ENCODE measurements at places on chromosomes 5 and 9.

DNA sequence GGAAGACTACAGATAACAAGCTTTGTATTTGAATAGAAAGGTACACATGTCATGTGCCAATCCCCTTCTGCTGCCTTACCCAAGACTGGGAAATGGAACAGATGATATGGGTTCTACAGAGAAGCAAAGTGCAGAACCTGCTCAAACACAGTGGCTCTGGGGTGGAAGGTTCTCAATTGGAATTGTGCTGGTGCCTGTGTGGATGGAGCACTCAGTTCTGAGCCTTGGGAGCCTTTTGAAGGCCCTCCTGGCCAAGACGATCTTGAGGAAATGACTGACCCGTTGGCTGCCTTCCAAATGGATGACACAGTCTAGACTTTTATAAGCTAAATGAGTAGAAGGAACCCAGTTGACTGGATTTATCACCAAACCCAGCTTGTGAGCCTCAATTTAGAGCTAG is 4.2 kb upstream of the PRSS3 start:
- DNase-seq: no peak

DNA sequence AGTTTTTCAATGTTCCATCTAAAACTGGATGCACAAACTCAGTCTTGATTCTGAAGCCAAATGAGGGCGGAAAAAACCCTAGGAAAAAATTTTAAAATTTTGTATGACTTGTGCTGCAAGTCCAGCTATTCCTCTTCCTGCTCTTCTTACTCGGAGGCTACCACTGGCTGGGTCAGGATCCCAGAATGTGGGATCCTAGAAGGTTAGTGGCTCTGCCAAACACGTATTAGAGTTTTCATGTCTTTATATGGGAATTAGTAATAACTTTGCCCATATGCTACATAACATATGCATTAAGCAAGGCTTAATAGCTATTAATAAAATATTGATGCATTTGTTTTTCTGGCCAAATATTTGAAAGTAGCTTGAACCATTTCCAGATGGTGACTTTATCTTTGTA is 458.3 kb downstream of the AGTPBP1 start:
- DNase-seq: no peak

DNA sequence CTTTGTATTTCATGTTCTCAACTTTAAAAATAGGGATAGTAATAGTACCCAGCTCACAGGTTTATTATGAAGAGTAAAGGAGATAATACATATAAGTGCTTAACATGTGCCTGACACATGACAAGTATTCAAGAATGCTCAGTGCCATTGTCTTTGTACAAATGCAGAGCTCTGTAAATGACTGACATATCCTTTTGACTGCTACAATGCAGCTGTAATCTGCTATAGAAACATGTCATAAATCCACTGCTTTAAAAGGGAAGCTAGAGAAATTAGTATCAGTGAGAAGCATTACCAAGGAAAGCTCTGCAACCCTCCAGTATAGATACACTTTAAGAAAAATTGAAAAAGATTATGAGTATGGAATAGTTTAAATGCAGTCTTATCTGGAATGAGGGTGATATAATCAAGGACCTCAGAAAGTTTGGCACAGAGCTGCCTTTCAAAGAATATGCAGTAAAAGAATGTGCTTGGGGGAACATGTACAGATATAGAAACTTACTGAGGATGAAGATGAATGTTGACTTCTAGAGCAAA is 17.9 kb downstream of the ERAP1 start:
- DNase-seq: no peak

- no peak for DNase-seq
Observed at GRCh38 chr5:140146523-140146842, 20.7 kb downstream of the IGIP start.

- DNase-seq: no peak
Observed at GRCh38 chr9:7042124-7042523, 284.4 kb downstream of the KDM4C start.

DNA sequence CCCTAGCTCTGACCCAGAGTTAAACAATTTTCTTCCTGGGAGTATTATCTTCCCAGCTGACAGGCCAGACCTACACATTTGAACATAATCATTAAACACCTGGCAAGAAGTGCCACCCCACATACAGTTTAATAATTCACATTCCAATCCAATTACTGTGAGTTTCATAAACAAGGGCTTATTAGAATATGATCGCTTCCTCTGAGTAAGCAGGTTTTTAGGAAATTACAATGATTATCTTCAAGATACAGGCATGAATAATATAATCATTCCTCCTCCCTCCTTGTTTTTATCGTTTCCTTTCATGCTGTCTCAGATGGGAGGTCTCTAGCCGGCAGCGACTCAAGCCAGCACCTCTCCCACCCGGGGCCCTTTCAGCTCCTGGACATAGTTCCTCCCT is 15.8 kb upstream of the KIF4B start:
- DNase-seq: no peak

DNA sequence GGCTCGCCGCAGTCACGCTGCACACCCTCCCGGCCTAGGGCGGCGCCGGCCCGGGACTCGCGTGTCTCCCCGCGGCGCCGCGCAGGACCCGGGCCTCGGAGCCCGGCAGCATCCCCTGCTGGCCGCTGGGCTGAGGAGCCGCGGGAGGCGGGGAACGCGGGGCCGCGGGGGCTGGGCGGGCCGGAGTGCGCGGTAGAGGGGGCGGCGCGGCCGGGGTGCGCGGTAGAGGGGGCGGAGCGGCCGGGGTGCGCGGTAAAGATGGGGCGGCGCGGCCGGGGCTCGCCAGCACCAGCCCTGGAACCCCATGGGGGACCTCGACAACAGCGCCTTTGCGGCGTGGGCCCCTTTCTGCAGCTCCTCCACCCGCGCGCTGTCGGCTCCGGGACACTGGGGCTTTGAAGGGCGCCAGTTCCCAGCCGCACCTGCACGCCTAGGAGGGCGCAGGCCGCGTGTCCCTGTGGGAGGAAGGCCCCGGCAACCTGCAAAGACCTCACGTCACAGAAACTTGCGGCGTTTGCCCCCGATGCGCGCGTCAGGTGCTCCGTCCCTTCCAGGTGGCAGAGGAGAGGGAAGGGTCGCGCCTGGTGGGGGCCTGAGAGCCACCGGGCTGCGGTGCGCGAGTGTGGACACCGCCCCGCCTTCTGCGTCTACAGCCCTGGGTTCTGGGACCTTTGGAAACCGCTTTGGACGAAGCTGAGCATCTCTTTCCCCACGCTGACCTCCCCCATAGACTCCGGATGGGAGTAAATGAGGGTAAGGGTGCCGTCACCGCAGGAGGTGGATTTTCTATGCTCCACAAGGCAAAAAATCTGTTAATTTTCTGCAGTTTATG is 49.6 kb downstream of the NSUN2 start:
- no peak for DNase-seq

GRCh38 chr5:146751781-146752401 is 126.7 kb downstream of the PPP2R2B start:
- peak; percentile 8 for DNase-seq

- DNase-seq: no peak
Observed at GRCh38 chr9:79896390-79896980, 324.7 kb downstream of the TLE4 start.

DNA sequence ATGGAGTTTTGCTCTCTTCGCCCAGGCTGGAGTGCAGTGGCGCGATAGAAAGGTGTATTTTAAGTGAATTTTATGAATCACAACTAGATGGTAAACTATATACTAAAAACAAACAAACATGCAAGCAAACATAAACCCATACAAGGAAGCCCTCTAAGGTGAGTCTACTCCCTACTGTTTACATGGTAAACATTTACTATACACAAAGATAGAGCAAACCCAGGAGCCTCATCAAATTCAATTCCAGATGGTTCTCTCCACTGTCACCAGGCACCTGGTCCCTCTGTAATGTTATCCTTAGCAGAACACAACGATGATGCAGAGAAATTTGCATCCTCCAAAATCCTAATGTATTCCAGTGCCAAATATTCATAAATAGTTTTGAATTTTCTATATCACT is 17.9 kb downstream of the ANKH start:
- no peak for DNase-seq

GRCh38 chr5:45089870-45090269 is 281.1 kb downstream of the MRPS30 start:
- DNase-seq: no peak

DNA sequence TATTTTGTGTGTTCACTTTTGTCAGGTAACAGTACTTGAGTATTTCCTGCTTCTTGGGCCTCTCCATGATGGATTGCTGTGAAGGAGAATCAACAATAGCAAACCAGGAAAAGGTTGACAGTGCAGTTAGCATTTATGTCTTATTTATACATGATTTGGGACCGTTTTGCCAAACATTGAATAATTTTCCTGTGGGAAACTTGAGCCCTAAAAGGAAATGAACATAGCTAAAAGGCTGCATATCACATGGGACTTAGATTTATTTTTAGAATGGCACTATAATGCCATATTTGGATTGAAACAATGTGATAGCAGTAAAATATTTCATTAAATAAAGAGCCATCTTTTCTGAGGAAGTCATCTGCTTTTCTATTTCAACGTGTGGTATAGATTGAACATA is 15.3 kb downstream of the GPR21 start:
- no peak for DNase-seq
